ENCODE measurements at places on chromosomes 6 and 20. TPM values are rescaled to one million over a fixed set of nuclear protein-coding genes. Genes with fewer than 3 reads are reported as not detected.

- DNase-seq = no peak
These were observed 329.8 kb upstream of the EPHA7 start for GRCh38 chr6:93749191-93749590.

DNA sequence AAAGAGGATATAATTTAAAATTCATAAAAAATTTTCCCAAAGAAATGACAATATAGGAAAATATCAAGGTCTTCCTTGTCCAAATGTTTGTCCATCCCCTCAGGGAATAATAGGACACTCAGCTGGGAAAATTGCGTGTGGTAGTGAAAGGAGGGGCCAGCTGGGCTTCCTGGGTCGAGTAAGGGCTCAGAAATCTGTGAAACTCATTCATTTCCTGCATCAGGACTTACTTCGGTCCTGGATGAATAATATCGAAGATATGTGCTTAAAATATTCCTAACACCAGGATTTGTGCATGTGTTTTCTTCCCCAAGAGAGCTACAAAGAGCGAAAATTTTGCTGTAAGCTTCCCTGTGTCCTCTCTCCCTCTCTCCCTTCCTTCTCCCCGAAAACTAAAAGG, 118.2 kb upstream of the GJE1 start:
- peak; percentile 94 for DNase-seq

- no peak for DNase-seq
These were observed 1.1 kb upstream of the FOXQ1 start for GRCh38 chr6:1310628-1311399.

DNA sequence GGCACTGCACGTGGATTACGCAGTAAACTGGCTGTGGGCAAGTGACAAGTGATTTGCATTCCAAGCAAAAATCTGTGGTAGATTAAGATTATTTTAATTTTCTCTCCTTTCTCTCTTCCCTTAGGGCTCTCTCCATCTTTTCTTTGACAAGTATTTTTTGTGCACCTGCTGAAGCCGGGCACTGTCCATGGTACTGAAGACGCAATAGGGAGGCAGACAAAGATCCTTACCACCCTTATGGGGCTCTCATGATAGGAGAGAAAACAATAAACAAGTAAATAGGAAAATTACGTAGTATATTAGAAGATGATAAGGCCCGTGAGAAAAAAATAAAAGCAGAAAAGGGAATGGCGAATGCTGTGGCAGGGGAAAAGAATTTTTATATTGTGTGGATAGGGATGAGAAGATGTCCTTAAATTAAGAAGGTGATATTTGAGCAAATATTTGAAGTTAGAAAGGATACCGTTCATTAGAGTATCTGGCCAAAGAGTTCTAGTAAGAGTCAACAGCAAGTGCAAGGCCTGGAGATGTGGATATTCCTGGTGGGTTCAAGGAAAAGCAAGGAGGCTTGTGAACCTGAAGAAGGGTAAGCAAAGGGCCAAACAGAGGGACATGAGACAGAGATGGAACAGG, 146.0 kb downstream of the LAMP5 start:
- no peak for DNase-seq

DNA sequence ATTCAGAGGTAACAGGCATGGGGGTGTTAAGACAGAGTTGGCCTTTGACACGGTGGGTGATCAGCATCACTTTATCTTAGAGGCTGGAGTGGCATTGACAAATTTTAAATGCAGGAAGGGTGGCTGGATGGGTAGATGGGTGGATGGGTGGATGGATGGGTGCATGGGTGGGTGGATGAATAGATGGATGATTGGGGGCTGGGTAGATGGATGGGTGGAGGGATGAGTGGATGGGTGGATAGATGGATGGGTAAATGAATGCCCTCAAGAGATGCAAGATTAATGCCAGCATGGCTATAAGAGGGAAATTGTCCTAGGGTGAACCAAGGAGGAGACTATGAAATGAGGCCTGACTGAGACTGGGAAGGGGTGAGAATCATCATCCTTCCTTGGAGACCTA, 18.4 kb downstream of the ITPR3 start:
- no peak for DNase-seq

- DNase-seq = no peak
These were observed 25.1 kb upstream of the PNPLA1 start for GRCh38 chr6:36244641-36245280.

GRCh38 chr6:167137881-167138280, 15.0 kb downstream of the CCR6 start:
- no peak for DNase-seq

- no peak for DNase-seq
These were observed 7.1 kb upstream of the TMEM217 start for GRCh38 chr6:37265001-37265400.

DNA sequence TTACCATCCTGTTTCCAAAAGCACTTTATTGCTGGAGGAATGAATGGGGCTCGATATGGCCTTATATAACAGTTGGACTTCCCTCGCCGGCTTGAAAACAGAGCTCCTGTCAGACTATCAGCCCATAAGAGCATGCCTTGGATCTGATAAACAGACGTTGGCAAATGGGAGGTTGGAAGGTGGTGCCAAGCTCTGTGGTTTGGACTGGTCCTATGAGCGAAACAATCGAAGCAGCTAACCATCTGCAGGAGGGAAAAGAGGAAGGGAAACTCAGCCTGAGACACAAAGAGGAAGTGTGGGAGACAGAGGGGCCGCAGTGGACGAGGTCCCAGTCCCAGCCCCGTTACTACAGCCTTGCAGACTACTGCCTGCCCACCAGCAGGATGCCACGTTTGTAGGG, 92.9 kb downstream of the TFAP2C start:
- DNase-seq = no peak

The RIPOR3 gene
- total RNA-seq = 0.09 TPM

The UNC93A gene
- not detected for total RNA-seq

The ANGPT4 gene
- total RNA-seq = not detected

The RBM24 gene
- total RNA-seq = 31.6 TPM

All from HFFc6 (cell line).